Uterus (tissue), 4 donors: ENCODE measurements at places on chromosomes 6 and 20. TPM values are rescaled to one million over a fixed set of nuclear protein-coding genes. Genes with fewer than 3 reads are reported as not detected.

GRCh38 chr6:47376930-47377329, 67.2 kb upstream of the TNFRSF21 start:
- H3K4me3 ChIP-seq: no peak overlapping the region
- DNase-seq: no peak
- H3K27ac ChIP-seq: no peak overlapping the region

TMEM14C gene
- total RNA-seq: 219 TPM

- H3K27me3 ChIP-seq: no peaks in the 10 kb centered on the region
- H3K4me3 ChIP-seq: no peak overlapping the region
- no peaks in the 10 kb centered on the region for H3K36me3 ChIP-seq
- H3K27ac ChIP-seq: no peak overlapping the region
These were observed 2.7 kb upstream of the ZFAND3 start for GRCh38 chr6:37816599-37817375.

DNA sequence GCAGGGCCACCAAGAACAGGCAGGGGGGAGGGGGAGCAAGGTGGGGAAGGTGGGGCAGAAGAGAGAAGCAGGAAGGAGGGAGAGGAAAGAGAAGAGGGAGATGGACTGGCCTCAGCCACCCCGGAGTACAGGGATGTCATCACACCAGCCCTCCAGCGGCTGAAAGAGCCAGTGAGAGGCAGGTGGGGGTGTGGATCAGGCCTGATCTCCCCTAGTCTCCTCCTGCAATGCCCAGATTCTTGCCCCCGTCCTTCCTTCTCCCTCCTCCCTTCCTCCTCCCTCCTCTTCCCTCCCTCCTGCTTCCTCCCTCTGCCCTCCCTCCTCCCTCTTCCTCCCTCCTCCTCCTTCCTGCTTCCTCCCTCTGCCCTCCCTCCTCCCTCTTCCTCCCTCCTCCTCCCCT, 61.5 kb downstream of the YTHDF1 start:
- H3K36me3 ChIP-seq: no peaks in the 10 kb centered on the region
- no peak for DNase-seq
- no peaks in the 10 kb centered on the region for H3K27me3 ChIP-seq
- no peaks in the 10 kb centered on the region for H3K4me1 ChIP-seq

DNA sequence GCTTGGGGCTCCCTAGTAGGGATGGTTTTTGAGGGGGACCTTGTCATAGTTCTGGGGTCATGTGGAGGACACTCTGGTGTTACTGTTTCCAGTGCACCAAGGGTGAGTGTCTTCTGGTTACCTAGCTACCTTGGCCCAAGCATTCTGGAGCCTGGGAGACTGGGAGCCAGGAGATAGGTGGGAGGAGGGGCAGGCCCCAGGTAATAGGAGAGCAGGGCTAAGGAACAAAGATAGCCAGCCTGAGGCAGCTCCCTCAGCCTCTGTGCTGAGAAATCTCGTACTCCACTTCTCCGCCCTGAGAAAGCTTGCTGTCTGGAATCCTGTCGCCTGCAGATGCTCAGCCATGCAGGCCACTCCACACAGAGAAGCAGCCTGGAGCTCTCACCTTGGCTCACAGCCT, 8.3 kb upstream of the ENTPD6 start:
- H3K4me1 ChIP-seq: no peaks in the 10 kb centered on the region
- H3K36me3 ChIP-seq: no peaks in the 10 kb centered on the region
- H3K27ac ChIP-seq: no peak overlapping the region
- no peak overlapping the region for H3K4me3 ChIP-seq

- no peak overlapping the region for H3K4me3 ChIP-seq
- no peaks in the 10 kb centered on the region for H3K27me3 ChIP-seq
- H3K36me3 ChIP-seq: no peaks in the 10 kb centered on the region
- H3K27ac ChIP-seq: no peak overlapping the region
These were observed 26.6 kb downstream of the KCNK17 start for GRCh38 chr6:39287601-39288000.

OR2H1 gene
- total RNA-seq: not detected

- no peak overlapping the region for H3K4me3 ChIP-seq
- no peak overlapping the region for H3K27ac ChIP-seq
- DNase-seq: no peak
- no peaks in the 10 kb centered on the region for H3K27me3 ChIP-seq
- H3K4me1 ChIP-seq: no peaks in the 10 kb centered on the region
These were observed 129.4 kb upstream of the RIN2 start for GRCh38 chr20:19628570-19629134.

GRCh38 chr20:32457479-32457986, 99.4 kb downstream of the ASXL1 start:
- H3K27me3 ChIP-seq: no peaks in the 10 kb centered on the region
- H3K4me1 ChIP-seq: peaks cover 10% of the 10 kb centered on the region
- no peak overlapping the region for H3K27ac ChIP-seq
- H3K36me3 ChIP-seq: no peaks in the 10 kb centered on the region

DNA sequence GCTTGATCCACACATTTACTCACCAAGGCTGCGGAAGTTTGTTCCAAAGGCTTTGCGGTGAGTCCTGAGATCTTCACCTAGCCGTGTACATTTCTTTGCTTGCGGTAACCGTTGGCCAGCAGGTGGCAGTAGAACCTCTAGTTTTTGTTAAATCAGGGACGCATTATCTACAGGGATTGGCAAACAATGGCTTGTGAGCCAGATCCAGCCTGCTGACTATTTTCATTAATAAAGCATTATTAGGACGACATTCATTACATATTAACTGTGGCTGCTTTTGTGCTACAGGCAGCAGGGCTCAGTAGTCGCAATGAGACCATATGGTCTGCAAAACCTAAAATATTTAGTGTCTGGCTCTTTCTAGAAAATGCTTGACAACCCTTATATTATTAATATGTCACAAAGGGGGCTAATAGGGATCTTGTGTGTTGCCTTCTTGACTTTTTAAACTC, 174.1 kb downstream of the DOK5 start:
- no peaks in the 10 kb centered on the region for H3K4me1 ChIP-seq
- H3K27ac ChIP-seq: no peak overlapping the region
- H3K4me3 ChIP-seq: no peak overlapping the region
- H3K36me3 ChIP-seq: no peaks in the 10 kb centered on the region

- H3K36me3 ChIP-seq: no peaks in the 10 kb centered on the region
- DNase-seq: no peak
- no peaks in the 10 kb centered on the region for H3K4me1 ChIP-seq
- H3K27me3 ChIP-seq: no peaks in the 10 kb centered on the region
- peak overlapping the region; percentile 61 for H3K27ac ChIP-seq
- no peak overlapping the region for H3K4me3 ChIP-seq
These were observed 35.7 kb downstream of the COX4I2 start for GRCh38 chr20:31673435-31673834.

- peak overlapping the region; percentile 3 for H3K27ac ChIP-seq
- H3K4me3 ChIP-seq: peak overlapping the region; percentile 57
- no peaks in the 10 kb centered on the region for H3K4me1 ChIP-seq
- no peak for DNase-seq
These were observed 8.7 kb upstream of the MYBL2 start for GRCh38 chr20:43658069-43658722.

SSTR4 gene
- not detected for total RNA-seq

GRCh38 chr20:50691573-50692551, 520 bp upstream of the RIPOR3 start:
- peak overlapping the region; percentile 89 for H3K27ac ChIP-seq
- no peaks in the 10 kb centered on the region for H3K36me3 ChIP-seq
- peak; percentile 58 for DNase-seq
- peak overlapping the region; percentile 50 for H3K4me3 ChIP-seq
- no peaks in the 10 kb centered on the region for H3K27me3 ChIP-seq
- no peaks in the 10 kb centered on the region for H3K4me1 ChIP-seq

- H3K27ac ChIP-seq: no peak overlapping the region
- no peaks in the 10 kb centered on the region for H3K27me3 ChIP-seq
- H3K4me3 ChIP-seq: no peak overlapping the region
These were observed 454.5 kb upstream of the CITED2 start for GRCh38 chr6:139828751-139829519.

COL9A3 gene
- 1.2 TPM for total RNA-seq

EEF1E1 gene
- 32.5 TPM for total RNA-seq

DNA sequence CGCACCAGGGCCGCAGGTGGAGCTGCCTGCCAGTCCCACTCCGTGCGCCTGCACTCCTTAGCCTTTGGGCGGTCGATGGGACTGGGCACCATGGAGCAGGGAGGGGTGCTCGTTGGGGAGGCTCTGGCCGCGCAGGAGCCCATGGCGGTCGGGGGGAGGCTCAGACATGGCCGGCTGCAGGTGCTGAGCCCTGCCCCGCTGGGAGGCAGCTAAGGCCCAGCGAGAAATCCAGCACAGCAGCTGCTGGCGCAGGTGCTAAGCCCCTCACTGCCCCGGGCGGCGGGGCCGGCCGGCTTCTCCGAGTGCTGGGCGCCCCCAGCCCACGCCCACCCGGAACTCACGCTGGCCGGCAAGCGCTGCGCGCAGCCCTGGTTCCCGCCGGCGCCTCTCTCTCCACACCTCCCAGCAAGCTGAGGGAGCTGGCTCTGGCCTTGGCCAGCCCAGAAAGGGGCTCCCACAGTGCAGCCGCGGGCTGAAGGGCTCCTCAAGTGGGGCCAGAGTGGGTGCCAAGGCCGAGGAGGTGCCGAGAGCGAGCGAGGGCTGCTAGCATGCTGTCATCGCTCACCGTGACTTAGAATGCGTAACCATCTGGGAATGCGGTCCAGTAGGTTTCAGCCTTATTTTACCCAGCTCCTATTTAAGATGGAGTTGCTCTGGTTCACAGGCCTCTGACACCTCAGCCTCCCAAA, 77.3 kb downstream of the C6orf52 start:
- H3K4me1 ChIP-seq: no peaks in the 10 kb centered on the region
- no peak overlapping the region for H3K4me3 ChIP-seq
- H3K27ac ChIP-seq: no peak overlapping the region
- no peaks in the 10 kb centered on the region for H3K27me3 ChIP-seq
- no peaks in the 10 kb centered on the region for H3K36me3 ChIP-seq

DNA sequence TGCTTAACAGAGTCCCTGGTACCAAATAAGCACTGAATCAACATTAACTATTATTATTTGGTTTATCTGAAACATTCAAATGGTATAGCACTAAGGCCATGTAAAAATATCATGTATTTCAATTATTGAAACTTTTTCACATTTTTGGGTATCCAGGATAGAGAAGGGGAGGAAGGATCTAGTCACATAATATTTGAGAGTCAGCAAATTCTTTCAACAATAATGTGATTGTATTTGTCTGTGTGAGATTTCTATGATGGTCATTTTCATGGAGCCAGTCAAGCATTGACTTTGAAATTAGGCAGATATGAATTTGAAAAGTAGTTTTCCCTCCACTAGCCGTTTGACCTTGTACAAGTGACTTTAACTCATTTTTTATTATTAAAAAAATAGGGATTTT, 67.9 kb downstream of the LAMA2 start:
- no peak overlapping the region for H3K27ac ChIP-seq
- no peaks in the 10 kb centered on the region for H3K27me3 ChIP-seq
- H3K36me3 ChIP-seq: no peaks in the 10 kb centered on the region
- H3K4me3 ChIP-seq: no peak overlapping the region
- H3K4me1 ChIP-seq: no peaks in the 10 kb centered on the region

TGM3 gene
- total RNA-seq: 0.21 TPM

DNA sequence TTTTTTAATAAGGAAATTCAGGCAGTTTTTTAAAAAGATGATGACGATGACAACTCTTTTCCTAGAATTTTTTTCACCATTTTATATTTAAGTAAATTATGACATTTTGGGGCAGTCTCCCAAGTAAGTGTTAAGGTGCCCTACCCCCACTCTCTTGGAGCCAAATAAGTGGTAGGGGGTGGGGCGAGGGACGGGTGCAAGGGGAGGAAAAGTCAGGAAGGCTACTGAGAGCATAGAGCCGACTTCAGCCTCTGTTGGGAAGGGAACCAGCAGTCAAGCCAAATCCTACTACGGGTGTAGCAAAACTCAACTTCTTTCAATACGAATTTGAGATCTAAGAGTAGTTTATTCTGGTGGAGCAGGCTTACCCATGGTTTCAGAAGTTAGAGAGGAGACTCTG, 54.4 kb downstream of the KIZ start:
- H3K27ac ChIP-seq: peak overlapping the region; percentile 81
- H3K4me1 ChIP-seq: peaks cover 16% of the 10 kb centered on the region
- H3K27me3 ChIP-seq: no peaks in the 10 kb centered on the region

- H3K4me3 ChIP-seq: no peak overlapping the region
- peaks cover 9% of the 10 kb centered on the region for H3K4me1 ChIP-seq
- DNase-seq: peak; percentile 66
- H3K27me3 ChIP-seq: no peaks in the 10 kb centered on the region
- no peaks in the 10 kb centered on the region for H3K36me3 ChIP-seq
These were observed 42.0 kb upstream of the PLCG1 start for GRCh38 chr20:41095110-41095969.

DNA sequence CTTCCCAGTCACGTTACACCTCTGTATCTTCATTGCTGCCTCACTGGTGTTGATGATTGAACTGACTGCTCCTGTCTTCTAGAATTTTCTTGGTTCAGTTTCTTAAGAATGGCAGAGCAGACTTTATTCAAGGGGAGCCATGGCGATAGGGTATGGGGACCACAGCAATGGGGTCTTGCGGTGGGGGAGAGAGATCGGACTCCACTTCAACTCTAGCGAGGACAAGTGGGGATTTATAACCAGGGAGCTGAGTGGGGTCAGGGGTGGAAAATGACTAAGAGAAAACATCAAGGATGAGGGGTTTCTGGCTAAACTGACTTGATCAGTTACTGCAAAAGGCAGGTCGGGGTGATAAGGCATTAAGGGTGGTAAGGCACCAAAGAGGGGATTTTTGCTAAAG, 156.4 kb downstream of the CD83 start:
- H3K4me3 ChIP-seq: no peak overlapping the region
- no peak for DNase-seq
- H3K27ac ChIP-seq: no peak overlapping the region
- no peaks in the 10 kb centered on the region for H3K36me3 ChIP-seq
- no peaks in the 10 kb centered on the region for H3K27me3 ChIP-seq

DNA sequence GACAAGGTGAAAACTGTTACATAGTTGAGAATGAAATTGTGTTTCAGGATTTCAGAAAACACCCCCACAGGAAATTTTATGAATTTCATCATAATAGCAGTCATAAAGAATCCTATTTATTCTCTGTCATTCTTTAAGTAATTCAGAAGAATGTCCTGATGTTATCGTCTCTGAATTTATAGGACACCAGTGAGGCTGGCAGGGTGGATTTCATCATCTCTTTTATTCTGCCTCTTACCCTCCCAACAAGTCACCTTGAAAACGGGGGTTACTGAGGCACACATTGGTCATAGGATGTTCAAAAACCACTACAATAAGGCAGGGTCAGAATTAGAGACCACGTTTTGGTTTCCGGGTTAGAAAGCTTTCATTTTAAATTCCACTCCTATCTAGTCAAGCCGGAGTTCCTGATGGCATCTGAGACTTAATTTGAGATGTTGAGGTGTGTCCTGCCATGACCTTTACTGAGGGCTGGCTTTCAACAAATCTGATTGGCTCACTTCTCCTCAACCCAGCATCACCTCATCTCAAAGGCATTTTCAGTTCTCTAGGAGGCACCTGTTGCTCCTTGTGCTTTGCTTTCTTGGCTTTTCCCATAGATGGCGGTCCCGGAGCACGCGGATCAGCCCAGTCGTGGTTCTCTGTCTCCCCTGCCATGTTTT, 230.6 kb upstream of the SUPT3H start:
- no peak for DNase-seq
- H3K4me3 ChIP-seq: no peak overlapping the region
- H3K27me3 ChIP-seq: no peaks in the 10 kb centered on the region

DNA sequence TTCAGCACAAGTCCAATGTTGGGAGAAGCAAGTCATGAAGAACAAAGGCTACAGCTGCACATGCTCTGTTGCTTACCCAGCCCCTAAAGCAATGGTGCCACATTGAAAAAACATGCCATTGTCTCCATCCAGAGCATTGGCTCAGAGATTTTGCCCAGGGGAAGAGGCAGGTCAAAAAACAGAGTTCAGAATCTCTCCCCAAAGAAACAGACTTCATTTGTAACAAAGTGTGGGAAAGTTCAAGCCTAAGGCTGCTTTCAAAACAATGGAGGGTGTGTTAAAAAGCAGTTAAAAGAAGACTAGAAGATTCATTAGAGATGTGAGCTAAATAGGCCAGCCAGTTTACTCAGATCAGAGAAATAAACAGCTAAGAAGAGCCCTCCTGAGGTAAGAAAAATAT, 63.6 kb downstream of the DZANK1 start:
- H3K36me3 ChIP-seq: no peaks in the 10 kb centered on the region
- no peak overlapping the region for H3K27ac ChIP-seq
- no peak overlapping the region for H3K4me3 ChIP-seq
- DNase-seq: no peak
- no peaks in the 10 kb centered on the region for H3K4me1 ChIP-seq
